Kidney tubule cell (primary cell): ENCODE measurements at places on chromosomes 3 and 15.

DNA sequence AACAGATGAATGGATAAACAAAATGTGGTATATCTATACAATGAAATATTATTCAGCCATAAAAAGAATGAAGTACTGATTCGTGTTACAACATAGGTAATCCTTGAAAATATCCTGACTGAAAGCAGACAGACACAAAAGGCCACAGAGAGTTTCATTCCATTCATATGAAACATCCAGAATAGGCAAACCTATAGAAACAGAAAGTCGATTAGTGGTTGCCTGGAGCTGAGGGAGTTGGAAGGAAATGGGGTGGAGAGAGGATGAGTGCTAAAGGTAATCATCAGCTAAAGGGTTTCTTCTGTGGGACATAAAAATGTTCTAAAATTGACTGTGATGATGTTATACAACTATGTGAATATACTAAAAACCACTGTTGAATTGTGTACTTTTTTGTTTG is 22.9 kb downstream of the FOXP1 start:
- DNase-seq = peak; percentile 84

- DNase-seq = peak; percentile 9
Observed at GRCh38 chr3:33490641-33491241, 50.5 kb upstream of the UBP1 start.

DNA sequence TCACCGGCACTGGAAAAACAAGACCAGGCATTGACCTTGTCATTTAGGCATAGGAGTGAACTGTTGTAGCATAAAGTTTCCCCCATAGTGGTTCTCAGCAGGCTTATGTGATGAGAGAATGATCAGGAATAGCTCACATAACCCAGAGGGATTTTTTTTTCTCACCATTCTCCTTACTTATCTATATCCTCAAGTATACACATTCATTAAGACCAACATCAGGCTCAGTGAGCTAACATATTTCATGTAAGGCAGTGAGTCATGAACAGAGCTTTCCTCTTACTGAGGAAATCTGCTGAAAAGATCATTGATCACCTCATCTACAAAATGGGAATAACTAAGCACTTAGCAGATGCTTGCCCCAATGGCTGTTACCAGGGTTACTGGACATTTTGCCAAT is 396.6 kb upstream of the TMCO5A start:
- peak; percentile 9 for DNase-seq

DNA sequence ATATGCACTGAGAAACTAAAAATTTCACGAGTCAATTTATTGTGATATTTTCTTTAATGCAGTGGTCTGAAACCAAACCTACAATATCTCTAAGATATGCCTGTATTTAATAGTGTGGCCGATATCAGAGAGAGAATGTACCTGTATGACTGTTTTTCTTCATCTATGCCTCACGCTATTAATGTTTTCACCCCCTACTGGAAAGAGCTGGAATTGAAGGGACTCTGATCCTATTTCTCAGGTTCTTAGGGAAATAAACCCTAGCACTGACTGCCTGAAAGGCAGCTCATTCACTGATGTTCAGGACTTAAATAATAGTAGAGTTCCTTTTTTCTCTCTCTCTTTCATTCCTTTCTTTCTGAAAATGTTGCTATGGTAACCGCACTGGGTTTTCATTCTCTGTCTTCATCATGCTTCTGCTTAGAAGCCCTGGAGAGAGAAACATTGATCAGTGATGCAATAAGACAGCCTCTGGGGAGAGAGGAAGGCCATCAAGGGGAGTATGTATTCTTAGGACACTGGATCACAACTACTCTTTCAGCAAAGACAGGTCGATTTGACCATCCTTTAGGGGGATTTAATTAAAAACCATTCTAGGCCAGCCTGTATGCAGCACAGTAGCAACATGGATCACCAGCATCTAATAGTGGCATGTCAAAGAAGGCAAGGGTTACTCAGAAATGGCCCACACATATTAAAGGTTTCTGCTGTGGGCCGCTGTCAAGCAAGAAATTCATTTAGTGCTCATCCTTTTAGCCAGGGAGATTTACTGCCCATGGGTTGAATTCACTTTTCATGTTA is 1135.7 kb downstream of the IGSF11 start:
- DNase-seq = peak; percentile 25

GRCh38 chr3:66812136-66812535 is 186.0 kb upstream of the KBTBD8 start:
- DNase-seq = peak; percentile 20

DNA sequence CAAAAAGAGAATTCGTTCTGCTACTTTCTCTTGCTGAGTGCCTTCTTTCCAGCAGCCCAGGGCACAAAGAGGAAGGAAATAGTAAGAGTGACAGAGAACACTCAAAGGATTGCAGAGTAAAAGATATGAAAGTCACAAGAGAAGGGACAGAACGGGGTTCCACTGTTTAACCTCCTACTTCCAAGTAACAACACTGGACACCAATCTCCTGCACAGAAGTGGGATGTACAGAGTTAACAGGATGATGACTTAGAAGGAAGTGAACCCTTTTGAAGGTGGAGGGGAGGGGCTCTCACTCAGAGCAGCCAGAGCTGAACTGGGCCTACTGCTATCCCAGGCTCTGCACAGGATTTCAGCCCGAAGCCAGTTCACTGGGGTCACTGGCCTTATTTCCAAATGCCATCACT is 130.1 kb upstream of the PRICKLE2 start:
- peak; percentile 80 for DNase-seq

- no peak for DNase-seq
Observed at GRCh38 chr3:111051354-111051753, 20.3 kb upstream of the NECTIN3 start.

DNA sequence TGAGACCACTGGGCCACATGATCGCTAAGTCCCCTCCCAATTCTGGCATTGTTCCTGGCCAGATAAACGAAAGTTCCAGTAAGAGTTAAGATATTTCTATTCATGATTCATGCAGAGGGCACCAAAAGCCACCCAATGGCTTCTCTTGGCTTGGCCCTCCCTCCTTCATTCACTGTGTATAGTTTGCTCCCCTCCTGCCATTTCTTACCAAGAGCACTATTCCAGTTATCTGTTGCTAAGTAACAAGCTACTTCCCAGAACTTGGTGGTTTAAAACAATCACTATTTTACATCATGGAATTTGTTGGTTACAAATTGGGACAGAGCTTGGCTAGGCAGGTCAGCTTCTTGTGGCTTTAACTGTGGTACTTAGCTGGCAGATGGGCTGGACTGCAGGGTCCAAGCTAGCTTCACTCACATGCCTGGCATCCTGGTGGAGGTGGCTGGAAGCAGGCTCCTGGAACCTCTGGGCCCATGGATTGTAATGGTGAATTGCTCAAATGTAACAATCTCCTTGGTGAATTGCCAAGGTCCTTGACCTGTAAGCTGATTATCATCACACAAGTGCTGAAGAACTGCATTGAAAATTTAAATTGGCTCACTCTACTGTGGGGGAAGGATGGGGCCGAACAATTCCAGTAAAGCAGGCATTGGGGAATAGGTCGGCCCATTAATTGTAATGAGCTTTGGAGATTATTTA is 16.6 kb downstream of the EAF1 start:
- peak; percentile 1 for DNase-seq
